Skeletal muscle cell (primary cell): ENCODE measurements at places on chromosomes 2 and 18.

DNA sequence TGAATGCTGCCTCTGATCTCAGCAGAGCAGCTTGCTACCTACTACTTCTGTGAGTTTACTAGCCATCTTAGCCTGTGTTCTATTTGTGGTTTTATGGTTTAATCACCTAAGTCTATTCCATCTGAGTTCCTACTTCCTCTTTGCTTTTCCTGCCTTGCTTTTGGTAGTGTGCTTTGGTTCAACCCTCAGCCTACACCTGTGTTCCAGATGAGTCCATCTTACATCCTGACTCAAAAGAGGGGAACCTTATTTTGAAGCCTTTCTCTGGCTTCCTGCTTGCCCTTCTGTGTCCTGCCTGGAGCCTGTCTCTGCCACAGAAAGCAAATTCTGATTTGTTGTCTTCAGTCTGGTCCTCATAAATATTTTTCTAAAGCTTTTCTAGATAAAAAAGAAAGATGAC, 530.3 kb upstream of the MEX3C start:
- DNase-seq, result no peak

- no peak for DNase-seq
Measured at GRCh38 chr18:9642799-9643462, 28.6 kb upstream of the PPP4R1 start.

DNA sequence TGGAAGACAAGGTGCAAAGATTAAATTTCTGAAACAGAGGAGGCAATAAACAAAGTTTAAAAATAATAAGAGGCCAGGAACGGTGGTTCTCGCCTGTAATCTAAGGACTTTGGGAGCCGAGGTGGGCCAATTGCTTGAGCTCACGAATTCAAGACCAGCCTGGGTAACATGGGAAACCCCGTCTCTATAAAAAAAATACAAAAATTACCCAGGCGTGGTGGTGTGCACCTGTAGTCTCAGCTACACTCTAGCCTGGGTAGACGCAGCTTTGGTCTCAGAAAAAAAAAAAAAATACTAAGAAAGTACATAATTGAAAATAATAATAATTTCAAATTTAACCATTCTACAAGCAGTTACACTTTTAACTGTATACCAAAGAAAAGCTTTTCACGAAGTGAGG, 744.6 kb upstream of the POU3F3 start:
- DNase-seq, result no peak

DNA sequence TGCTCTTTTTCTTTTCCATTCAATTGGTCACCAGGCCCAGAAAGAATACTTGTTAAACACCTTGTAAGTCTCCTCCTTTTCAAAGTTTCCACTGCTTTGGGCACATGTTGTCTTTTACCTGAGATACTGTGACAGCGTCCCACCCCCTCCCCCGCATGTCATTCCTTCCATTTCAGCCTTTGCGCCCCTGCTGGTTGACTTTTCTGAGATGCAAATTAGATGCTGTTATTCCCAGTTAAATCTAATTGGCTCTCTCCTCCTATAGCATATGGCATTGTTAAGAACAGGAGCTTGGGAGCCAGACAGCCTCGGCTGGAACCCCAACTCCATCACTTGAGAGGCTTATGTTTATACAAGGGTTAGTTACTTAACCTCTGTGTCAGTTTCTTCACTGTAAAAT, 80.3 kb upstream of the GAREM1 start:
- DNase-seq, result no peak

- no peak for DNase-seq
Measured at GRCh38 chr2:64442801-64443429, 11.0 kb upstream of the LGALSL start.

DNA sequence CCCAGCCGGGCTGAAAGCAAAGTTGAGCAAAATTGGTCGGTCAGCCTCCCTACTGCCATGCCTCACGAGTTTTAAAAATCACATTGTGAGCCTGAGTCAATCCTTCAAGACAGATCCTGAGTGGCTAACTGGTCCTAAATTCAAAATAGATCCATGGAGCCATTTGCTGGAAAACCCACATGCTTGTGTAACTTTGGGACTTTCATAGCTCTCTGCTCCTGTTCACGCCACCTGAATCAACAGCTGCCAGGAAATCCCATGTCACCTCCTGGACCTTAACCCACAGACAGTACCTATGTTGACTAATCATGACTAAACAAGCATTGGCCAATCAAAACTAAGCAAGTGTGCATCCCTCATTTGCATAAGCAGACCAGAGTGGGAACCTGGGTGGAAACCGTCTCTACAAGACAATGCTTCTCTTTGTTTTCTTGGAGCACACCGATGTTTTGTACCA, 42.8 kb upstream of the LDLRAD4 start:
- DNase-seq, result no peak

DNA sequence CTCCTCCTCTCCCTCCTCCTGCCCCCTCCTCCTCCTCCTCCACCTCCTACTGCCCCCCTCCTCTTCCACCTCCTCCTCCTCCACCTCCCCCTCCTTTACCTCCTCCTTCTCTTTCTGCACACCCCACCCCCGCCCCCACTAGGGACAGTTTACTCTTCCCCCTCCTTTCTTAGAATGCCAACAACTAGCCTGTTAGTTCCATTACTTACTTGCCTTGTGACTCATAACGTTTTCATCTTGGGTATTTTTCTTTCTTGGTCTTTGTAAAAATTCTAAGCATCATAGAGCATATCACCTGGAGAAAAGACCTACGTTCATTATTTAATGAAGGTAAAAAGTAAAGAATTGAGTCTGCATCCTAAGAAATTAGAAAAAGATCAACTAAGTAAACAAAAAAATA, 165.3 kb downstream of the NEDD4L start:
- no peak for DNase-seq

GRCh38 chr2:219452361-219453317, 18.0 kb downstream of the SPEG start:
- DNase-seq, result peak; percentile 96

DNA sequence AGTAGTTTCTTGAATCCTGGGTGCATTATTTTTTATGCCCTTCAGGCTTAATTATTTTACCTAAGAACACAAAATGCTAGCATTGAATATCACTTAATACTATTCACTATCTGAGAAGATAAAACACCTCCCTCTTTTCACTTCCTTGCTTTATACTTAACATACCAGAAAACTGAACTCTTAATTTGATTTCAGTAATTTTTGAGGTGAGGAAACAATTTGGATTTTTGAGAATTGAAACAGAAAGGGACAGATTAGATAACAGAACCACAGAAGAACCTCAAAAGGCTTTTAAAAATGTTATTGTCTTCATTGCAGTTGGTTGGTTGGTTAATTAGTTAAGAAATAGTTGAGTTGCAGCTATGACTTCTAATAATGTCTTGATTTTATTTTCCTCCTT, 69.5 kb downstream of the GPD2 start:
- no peak for DNase-seq

- peak; percentile 24 for DNase-seq
Measured at GRCh38 chr18:58186258-58186948, 142.4 kb downstream of the NEDD4L start.

GRCh38 chr2:106104332-106105062, 89.6 kb downstream of the UXS1 start:
- DNase-seq, result no peak

- no peak for DNase-seq
Measured at GRCh38 chr2:144943986-144944385, 424.1 kb upstream of the ZEB2 start.

- DNase-seq, result no peak
Measured at GRCh38 chr2:142892715-142893114, 15.3 kb downstream of the KYNU start.

- no peak for DNase-seq
Measured at GRCh38 chr2:238731961-238732360, 115.9 kb upstream of the TWIST2 start.

DNA sequence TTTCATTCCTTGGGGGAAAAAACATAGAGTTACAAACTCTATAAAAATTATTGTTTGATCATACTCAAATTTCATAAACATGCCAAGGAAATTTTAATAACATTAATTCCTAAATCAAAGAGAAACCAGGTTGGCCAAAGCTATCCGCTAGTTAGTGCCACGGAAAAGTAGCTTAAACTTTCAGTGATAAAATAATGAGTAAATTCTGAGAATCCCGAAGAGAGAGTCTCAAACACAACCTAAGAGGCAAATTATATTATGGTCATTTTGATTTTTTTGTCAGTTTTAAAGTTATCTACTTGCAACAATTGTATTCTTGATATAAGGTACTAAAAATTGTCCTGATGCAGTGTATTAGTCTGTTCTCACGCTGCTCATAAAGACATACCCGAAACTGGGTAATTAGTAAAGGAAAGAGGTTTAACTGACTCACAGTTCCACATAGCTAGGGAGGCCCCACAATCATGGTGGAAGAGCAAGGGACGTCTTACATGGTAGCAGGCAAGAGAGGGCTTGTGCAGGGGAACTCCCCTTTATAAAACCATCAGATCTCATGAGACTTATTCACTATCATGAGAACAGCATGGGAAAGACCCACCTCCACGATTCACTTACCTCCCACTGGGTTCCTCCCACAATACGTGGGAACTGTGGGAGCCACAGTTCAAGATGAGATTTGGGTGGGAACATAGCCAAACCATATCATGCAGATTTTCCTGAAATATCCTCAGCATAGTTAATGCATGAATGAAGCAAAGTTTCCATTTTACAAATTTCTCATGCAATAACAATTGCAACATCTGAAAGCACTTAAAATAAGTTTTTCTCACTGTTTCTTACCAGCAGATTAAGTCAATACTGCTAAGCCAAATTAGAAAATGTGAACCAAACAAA, 205.9 kb upstream of the STK17B start:
- no peak for DNase-seq

- no peak for DNase-seq
Measured at GRCh38 chr18:36386150-36386920, 88.8 kb downstream of the FHOD3 start.

DNA sequence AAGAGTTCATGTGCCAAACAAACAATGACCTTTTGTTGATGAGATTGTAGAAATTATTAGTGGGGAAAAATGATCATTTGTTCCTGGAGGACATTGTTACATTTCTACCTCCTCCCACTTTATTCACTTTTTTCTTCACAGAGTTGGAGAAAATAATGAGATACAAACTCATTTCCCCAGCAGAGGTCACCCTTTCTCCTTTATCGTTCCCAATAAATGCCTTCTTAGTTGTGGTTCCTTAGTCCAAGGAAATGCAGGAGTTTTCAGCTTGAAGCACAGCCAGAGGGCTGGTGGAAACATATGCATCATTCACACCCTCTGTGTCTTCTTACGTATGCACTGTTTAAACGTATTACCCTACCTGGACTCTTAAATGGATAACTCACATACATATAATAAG, 108.8 kb downstream of the SLC4A3 start:
- DNase-seq, result peak; percentile 31

DNA sequence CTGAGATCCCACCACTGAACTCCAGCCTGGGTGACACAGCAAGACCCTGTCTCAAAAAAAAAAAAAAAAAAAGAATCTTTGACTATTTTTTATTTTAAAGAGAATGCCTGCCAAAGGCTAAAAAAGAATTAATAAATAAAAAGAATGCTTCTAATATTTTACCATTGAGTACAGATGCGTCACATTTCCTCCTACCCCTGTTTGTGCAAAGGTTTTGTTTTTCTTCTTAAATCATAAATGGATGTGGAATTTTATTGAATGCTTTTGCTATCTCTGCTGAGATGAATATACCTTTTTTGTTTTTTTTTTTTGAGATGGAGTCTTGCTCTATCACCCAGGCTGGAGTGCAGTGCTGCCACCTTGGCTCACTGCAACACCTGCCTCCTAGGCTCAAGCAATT, 22.8 kb downstream of the CYBRD1 start:
- DNase-seq, result no peak

- DNase-seq, result no peak
Measured at GRCh38 chr2:31660812-31661335, 80.1 kb upstream of the SRD5A2 start.

- peak; percentile 38 for DNase-seq
Measured at GRCh38 chr18:62790871-62791772, 75.8 kb downstream of the PHLPP1 start.

DNA sequence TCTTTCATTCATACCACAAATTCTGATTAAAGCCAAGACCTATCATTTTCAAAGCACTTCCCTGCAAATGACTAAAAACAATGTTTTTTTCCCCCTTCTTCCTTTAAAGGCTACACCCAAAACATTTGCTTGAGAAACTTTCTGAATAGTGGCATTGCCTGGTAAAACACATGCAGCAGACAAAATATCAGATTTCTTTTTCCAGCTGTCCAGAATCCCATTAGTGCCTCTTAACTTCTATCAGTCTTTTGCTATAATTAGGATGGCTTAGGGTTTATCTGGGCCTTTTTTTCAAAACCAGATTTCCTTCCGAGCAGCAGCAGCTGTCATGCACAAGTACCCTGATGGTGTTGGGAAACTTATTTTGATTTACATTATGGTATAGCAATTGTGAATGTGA, 50.6 kb downstream of the ALPK2 start:
- DNase-seq, result peak; percentile 56

GRCh38 chr18:79393635-79394533, 1.8 kb upstream of the NFATC1 start:
- DNase-seq, result peak; percentile 31

DNA sequence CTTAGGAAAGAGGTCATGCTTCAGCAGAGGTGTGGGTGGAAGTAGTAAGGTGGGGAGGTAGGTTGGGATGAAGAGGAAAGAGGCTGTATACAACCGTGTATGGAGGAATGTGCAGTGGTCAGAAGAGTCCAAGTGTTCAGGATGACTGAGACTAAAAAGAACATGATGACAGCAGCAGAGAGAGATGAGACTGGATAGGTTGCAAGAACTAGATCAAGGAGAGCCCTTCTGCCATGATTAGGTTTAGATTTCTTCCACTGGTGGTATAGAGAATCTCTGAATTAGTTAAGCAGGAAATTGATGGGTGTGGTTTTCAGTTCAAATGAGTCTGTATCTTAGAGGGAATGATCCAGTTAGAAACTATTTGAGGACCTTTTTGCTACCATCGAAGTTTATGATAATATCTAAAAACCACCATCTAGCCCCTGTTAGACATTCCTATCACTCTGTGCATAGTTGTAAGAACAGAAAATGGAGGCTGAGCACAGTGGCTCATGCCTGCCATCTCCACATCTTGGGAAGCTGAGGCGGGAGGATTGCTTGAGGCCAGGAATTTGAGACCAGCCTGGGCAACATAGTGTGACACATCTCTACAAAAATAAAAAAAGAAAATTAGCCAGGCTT, 221.0 kb downstream of the LTBP1 start:
- DNase-seq, result no peak

GRCh38 chr2:136389809-136390208, 271.9 kb upstream of the CXCR4 start:
- DNase-seq, result no peak

- DNase-seq, result no peak
Measured at GRCh38 chr2:60992985-60993392, 24.5 kb upstream of the PEX13 start.

GRCh38 chr18:25097057-25097456, 254.9 kb downstream of the ZNF521 start:
- no peak for DNase-seq
